Heart right ventricle (tissue), 16 donors: ENCODE measurements at places on chromosomes 1 and 21. TPM values are rescaled to one million over a fixed set of nuclear protein-coding genes. Genes with fewer than 3 reads are reported as not detected.

- DNase-seq, result no peak
Observed at GRCh38 chr1:179810367-179810715, 67.2 kb downstream of the FAM163A start.

Gene RNU1-1
- total RNA-seq, result 1,011 TPM

DNA sequence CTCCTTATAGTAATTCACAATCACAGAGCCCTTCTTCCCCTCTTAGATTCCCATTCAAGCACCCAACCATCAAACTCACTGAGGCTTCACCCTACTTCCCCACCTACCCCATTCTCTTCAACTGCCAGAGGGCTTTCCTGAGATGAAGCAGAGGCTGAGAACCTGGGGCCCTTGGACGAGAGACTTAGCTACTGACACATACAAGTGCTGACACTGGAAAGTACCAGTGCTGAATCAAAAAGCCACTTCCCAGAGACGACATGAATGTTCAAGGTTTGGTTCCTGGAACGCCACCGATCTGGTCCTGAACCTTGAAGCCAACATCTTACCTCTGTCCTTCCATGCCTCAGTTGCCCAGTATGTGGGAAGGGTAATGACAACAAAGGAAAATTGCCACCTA, 16.6 kb upstream of the RAP1A start:
- no peak for DNase-seq

GRCh38 chr1:12772520-12772919, 1.0 kb upstream of the PRAMEF12 start:
- DNase-seq, result no peak

- DNase-seq, result peak; percentile 47
Observed at GRCh38 chr1:6348511-6349191, 44.9 kb downstream of the ACOT7 start.

- peak; percentile 78 for DNase-seq
Observed at GRCh38 chr1:194069168-194069830, 882.9 kb upstream of the B3GALT2 start.

DNA sequence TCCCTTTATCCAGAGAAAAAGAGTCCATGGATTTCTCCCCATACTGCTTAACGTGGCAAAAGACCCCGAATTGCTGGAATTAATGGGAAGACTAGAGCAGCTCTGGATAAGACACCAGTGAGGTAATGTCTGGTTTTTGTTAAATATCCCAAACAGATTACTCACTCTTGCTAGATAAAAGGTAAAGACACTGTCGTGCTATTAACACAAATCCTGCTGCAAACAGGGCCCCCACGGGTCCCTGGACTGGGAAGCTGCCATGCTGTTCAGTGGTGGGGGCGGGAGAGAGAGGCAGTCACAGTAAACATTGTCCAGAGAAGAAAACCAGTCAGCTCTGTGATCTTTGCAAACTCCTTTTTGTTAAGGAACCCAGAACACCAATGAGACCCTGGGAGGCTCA, 15.2 kb upstream of the SRP9 start:
- DNase-seq, result no peak

DNA sequence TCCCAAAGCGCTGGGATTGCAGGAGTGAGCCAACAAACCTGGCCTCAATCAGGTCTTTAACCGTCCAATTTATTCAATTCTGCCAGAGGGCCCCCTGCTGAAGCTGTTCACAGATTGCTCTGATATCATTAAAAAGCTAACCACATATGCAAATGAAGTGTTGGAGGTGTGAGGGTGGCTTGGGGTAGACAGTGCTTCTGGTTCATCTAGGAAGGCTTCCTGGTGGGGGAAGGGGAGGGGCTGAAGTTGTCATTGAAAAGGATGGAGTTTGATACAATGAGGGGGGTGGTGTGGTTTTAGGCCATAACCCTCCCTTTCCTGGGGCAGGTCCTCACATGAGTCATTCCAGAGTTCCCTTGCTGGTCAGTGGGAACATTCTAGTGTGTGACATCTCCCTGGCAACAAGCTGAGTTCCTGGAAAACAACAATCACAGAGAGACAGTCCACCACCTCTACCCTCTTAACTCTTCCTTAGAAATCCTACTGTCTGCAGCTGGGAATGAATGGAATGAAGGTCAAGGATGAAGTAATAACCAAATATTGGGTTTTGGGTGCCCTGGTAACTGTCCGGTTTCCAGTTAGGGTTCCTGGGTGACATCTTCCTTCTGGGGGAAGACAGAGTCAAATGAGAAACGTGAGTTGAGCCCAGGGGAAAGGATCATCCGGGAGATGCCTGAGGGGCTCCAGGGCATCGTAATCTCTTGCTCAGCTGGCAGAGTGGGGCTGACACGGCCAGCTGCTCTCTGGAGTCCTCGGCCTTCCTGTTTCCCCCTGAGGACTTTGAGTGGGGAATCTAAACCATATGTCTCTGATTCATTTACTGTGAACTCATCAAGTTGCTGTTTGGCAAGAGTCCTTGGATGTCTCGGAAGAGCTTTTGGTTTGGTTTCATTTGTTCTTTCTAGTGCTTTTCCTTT, 32.2 kb downstream of the BATF3 start:
- no peak for DNase-seq

Gene GBP6
- total RNA-seq, result 0.14 TPM

GRCh38 chr1:29687601-29688244, 451.4 kb downstream of the PTPRU start:
- no peak for DNase-seq

Gene SHE
- total RNA-seq, result 14.4 TPM

Gene IVL
- total RNA-seq, result not detected

Gene PLEKHG5
- 18.0 TPM for total RNA-seq

GRCh38 chr1:40439247-40439646, 11.0 kb upstream of the ZFP69B start:
- DNase-seq, result no peak

Gene TEKT2
- total RNA-seq, result not detected

- DNase-seq, result no peak
Observed at GRCh38 chr1:201968202-201968925, 13.1 kb downstream of the TIMM17A start.

DNA sequence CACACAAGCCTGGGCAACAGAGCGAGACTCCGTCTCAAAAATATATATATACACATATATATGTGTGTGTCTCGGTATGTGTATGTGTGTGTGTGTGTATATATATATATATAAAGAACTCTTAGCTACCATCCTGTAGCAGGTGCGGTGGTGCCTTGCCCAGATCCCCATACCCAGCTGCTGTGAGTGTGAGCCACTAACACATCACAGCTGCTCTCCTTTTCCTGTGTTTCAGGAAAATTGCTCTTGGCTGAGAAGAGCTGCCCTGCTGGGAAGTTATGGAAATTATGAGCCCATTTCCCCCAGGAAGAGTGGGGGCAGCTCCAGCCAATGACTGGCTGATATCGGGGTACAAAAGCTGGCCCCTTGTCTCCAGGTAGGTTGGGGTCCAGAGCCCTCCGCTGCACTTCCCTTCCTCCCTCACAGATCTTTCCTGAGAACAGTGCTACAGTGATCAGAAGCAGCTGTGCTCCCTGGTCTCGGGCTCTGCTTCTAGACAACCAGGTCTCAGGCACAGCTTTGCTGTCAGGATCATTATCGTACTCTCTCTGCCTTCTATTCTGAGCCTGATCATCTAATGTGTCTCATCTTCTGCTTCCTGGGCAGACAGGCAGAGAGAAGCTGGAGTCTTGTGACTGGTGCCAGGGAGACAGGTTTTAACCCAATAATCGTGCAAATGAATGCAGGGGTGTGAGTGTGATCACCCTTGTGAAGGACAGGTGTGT, 109.6 kb upstream of the ZNF678 start:
- no peak for DNase-seq

Gene FMO3
- 1.7 TPM for total RNA-seq
